ENCODE measurements at places on chromosomes 3 and 15.

DNA sequence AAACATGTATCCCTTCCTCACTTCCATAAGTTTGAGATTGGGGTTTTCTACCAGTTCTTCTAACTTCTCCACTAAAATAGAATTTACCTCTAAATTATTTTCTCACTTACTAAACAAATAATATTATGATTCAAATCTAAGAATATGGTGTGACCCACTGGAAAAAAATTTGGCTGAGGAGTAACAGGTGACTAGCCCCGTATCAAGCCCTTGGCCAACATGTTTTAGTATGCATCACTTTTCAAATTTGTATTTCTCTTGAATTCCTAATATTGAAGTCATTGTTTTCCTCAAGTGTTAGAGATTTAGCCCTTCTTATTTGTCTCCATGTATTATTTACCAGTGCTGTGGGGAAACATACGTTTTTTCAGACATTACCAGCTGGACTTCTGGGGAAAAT, 759.4 kb downstream of the NSUN3 start:
- no peak for DNase-seq

GRCh38 chr3:12342151-12342550, 53.3 kb downstream of the PPARG start:
- no peak for DNase-seq

GRCh38 chr15:75025107-75025506, 1.7 kb downstream of the PPCDC start:
- peak; percentile 78 for DNase-seq

- no peak for DNase-seq
These were observed 307.0 kb upstream of the THBS1 start for GRCh38 chr15:39273717-39274411.

DNA sequence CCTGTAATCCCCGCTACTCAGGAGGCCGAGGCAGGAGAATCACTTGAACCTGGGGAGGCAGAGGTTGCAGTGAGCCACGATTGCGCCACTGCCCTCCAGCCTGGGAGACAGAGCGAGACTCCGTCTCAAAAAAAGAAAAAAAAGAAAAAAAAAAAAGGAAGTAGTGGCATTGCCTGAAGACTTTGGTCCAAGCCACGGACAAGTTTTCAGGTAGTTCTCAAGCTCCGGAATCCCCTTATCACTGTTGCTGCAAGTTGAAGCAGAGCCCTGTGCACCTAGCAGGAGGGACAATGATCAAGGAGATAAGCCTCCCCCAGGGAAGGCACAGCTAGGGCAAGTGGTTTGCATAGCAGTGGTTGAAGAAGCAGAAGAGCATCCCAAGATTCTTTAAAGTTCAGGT, 97.6 kb downstream of the MEX3B start:
- no peak for DNase-seq

- DNase-seq, result no peak
These were observed 156.1 kb upstream of the CGNL1 start for GRCh38 chr15:57220205-57220604.

DNA sequence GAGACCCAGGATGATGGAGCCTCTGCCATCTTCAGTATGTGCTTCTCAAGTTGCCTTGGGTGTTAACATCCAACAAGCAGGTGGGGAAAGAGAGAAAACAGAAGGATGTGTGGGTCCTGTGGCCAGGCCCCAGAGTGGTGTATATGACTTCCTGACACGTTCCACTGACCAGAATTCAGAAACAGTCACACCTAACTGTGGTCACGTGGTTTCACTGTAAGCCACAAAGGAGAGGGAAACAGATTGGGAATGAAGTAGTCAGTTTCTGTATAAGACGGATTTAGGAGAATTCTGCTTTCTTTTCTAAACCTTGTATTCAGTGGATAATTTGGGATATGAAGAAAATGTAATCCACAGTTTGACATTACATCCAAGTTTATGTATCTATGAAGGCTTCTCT, 454.1 kb upstream of the IL12A start:
- no peak for DNase-seq

GRCh38 chr3:77373619-77374018, 333.7 kb downstream of the ROBO2 start:
- no peak for DNase-seq

- peak; percentile 33 for DNase-seq
These were observed 68.9 kb downstream of the NPTN start for GRCh38 chr15:73564255-73564654.

DNA sequence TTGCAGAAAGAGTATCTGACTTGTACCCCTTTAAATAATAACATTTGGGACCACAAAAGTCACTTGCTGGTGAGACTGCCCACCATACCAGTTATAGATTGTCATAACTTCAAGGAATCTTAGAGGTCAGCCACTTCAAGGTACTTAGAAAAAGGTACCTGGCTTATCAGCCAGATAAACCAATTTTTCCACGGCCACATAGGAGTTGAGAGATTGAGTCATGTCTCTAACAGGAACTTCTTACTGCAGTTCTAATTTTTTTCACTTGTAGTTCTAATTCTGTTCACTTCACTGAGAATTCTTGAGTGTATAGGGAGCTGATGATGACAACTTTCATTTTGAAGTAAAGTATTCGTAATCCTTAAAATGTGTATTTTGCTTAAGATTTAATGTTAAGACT, 317.1 kb upstream of the CBLB start:
- no peak for DNase-seq

- no peak for DNase-seq
These were observed 1.9 kb downstream of the ARHGAP31 start for GRCh38 chr3:119295816-119296726.

DNA sequence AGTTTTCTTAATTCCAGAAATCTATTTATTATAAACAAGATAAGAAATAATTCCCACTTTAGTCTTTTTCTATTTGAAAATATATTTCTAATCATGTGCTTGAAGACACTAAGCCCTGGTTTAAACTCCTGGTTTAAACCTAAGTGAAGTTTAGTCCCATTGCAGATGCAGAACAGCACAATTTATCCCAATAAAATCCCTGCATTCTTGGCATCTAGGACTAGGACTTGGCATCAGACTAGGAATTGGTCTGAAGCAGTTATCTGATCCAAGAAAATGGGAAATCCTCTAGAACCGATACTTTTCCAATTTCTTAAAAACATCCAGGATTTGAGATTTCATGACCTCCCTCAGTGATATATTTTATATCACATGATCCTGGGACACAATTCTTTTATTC, 168.8 kb upstream of the VEPH1 start:
- DNase-seq, result no peak

DNA sequence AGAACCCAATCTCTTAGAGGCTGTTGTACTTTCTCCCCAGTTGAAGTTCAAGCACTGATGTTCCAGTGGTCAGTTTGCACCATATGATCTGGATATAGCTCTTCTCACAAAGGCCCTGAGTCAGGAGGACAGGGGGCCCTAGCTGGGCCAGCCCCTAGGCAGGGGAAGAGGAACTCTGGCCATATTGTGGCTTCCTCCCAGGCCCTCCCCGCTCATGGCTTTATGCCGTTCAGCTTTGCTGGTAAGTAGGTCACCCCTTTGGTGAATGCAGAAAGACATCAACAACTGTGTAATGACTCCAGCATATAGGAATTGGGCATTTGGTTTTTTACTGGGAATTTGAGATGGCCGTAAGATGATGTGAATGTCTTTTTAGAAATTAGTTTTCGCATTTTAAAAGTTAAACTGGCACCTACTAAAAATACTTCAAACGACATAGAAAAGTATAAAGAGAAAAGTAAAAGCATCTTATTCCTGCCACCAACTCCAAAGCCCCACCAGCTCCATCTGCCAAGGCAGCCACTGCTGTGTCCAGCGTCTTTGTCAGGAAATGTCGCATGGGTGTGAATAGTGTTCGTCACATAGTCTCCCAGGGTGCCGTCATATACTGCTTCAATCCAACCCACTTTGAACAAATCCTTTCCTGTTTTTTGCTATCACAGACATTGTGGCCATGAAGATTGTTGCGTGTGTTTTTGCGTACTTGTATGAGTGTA, 25.3 kb downstream of the CCR9 start:
- DNase-seq, result no peak

DNA sequence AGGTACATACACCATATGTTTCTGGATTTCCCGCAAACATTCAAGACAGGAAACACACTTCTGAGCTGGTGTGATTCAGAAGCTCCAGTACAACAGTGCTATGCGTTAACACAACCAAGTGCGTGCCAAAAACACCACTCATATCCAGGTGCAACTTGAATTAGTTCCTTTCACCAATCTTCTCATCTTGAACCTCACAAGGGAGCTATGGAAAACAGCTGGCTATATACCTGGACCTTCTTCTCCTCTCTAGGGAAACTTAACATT, 31.3 kb downstream of the SUSD5 start:
- DNase-seq, result peak; percentile 59

GRCh38 chr15:80288131-80288530, 36.1 kb upstream of the CTXND1 start:
- no peak for DNase-seq

- peak; percentile 27 for DNase-seq
These were observed at the start of gene ROBO2 for GRCh38 chr3:77039606-77040171. ROBO2 (plus strand) TSS chr3:77040099; CDS start chr3:77040786, 687 bp downstream.

DNA sequence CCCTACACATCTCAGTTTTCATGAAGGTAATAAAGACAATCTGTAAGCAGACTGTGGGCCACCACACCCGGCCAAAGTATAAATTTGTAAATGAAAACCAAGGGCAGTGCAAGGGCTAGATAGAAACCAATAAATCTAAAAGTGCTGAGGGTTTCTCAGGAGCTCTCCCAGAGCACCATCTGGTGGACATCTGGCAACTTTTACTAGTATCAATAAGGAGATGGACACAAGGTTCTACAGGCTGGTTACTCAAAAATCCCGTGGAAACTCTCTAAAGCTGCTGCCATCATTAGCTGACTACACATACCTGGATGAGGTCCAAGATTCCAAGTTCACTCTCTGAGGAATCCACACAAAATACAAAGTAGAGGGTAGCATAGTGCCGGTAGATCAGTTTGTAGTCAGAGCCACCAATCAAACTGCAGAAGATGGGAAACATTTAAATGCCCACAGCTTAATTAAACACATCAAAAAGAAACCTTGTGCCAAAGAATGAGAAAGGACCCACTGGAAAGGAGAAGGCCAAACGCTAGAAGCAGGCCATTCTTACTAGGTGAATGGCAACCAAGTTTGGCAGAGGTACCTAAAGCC, 5.5 kb downstream of the AP3S2 start:
- DNase-seq, result peak; percentile 48

GRCh38 chr3:2652386-2652785, 457.8 kb downstream of the IL5RA start:
- DNase-seq, result no peak

- no peak for DNase-seq
These were observed 17.3 kb upstream of the ATG7 start for GRCh38 chr3:11254876-11255275.

DNA sequence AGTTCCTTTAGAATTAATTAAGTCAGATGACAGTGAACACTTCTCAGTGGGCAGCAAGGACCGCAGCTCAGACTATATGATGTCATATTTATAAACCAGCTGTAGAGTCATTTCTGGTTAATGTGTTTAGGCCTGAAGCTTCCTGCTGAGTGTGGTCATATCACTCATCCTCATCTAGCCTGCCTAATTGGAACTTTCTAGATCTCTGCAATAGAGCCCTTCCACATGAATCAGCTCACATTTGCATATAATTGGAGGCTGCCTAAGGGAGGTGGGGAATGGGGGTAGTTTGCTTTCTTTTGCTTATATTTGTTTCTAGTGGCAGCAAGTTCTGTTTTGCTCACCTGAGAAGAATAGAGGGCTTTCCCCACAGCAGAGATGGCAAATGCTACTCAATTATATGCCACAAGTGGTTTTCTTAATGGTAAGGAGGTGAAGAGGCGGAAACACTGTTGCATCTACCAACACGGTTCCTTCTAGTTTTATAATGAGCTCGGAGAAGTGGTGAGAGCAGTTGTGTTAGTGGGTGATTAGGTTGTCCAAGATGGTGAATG, 148.1 kb downstream of the KLHL25 start:
- DNase-seq, result no peak

- no peak for DNase-seq
These were observed 621.8 kb downstream of the ZIC1 start for GRCh38 chr3:148030975-148031374.

- DNase-seq, result no peak
These were observed 7.4 kb upstream of the MST1R start for GRCh38 chr3:49911124-49911420.

- peak; percentile 16 for DNase-seq
These were observed 231.1 kb upstream of the CNTN6 start for GRCh38 chr3:861721-862120.

- peak; percentile 94 for DNase-seq
These were observed 30.8 kb upstream of the MAP3K13 start for GRCh38 chr3:185332026-185332735.

DNA sequence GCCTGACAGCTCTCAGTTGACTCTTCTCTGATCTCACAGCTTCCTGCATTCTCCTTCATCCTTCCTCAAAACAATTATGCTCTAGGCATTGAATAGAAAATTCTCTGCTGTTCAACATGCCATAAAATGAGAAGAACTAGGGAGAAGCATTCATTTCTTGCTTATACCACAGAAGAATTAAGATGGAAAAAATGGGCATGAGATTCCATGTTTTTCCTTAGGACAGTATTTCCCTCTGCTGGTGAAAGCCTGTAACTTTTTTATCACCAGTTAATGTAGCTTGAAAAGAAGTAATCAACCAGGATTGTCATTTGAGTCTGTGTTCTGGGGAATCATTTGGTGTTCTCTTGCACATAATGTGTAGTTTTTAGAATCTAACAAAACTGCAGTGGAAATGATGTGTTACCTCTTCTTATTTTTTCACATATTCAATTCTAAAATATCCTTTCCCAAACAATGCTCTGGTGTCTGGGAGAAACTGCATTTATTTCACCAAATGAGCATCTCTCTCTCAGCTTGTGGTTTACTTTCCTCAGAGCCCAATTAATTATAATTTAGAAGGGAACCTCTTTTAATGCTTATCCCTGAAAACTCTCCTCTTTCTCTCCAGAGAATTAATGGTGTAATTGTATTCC, 92.8 kb upstream of the DCBLD2 start:
- peak; percentile 40 for DNase-seq

- no peak for DNase-seq
These were observed 133.4 kb upstream of the SATB1 start for GRCh38 chr3:18558507-18558906.

DNA sequence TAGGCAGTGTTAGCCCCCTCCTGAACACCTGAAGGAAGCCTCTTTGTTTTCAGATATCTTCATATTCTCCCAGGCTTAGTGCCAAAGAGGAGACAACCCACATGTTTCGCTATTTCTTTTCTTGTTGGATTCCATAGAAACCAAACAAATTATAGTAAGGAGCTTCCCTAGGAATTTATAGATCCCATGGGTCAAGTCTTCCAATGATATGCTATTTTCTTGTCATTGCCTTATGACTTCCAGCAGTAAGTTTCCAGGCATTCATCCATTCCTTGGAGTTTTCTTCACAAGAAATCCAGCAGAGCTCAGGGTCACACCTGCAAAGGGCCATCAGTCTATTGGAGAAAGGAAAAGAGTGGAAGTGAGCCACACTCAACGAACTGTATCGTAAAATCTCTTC, 9.9 kb upstream of the KCNMB2 start:
- no peak for DNase-seq

GRCh38 chr3:72340476-72341379, 507.5 kb downstream of the SHQ1 start:
- no peak for DNase-seq

GRCh38 chr3:122358703-122359032, 24.4 kb downstream of the MIX23 start:
- no peak for DNase-seq
